ENCODE measurements at places on chromosomes 7 and 10.

DNA sequence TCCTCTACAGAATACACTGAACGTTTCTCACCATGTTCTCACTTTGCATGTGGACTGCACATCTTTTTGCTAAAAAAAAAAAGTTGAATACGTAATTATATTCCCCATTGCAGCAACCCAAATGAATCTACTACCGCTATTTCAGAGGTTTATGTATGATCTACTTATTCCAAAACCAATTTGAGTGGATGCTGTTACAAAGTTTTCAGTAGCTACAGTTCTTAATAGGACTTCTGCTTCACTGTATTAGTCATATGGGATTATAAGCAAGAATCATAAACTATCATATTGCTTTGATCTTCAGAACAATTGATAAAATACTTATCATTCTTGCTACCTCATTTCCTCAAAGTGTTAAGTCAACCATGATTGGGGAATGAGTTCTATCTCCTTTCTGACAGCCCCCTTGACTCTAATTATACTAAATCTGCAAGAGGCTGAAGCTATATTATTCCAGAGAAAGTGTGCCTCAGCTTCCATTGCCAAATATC lies 257.0 kb downstream of the PARD3 start:
- DNase-seq = no peak

DNA sequence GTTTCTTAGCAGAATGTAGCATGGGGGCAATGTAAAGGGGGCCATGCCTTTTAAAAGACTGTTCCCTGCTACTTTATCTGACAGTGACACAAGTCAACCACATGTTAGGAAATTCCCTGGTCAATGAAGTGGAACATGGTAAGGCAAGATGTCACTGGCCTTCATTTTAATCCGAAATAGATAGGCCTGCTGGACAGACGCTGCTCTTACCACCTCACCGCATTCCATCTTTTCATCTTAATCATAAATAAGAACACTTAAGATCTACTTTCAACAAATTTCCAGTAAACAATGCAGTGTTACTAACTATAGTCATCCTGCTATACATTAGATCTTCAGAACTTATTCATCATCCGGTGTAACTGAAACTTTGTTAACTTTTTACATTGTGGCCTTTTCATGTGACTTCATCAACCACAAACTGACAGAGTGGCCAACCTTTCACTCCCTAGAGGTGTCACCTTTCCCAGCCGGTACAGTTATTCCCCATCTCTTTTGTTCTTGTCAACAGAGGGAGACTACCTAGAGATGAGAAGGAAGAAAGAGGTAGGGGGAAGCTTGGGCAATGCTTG lies 15.6 kb downstream of the ASB4 start:
- DNase-seq = no peak

DNA sequence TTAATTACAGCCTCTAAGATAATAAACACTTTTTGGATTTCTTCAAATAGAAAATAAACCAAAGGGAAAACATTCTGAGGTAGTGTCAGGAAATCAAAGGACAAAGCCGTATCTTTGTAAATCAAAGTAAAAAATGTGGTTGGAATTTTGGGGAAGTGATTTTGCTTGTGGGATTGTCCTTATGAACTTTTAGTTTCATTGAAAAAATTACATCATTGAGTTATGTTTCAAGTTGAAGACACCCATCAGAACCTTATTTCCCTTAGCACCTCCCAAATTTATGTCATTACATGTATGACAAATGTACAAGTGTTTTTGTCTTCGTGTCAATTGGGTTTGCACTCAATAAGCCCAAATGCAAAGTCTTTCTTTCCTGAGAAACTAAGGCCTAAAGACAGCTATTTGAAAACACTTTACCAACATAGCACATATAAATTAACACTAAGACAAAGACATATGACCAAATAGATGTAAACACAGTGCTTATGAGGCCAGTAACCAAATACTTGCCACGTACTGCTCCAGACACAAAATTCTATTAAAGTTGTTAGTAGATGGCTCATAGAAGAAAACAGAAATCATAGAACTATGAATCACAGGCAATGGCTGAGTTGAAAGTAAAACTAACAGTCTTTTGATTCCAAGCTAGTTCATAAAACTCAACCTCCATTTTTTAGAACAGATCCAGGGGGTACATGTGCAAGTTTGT lies 26.9 kb upstream of the LAMB4 start:
- DNase-seq = no peak

DNA sequence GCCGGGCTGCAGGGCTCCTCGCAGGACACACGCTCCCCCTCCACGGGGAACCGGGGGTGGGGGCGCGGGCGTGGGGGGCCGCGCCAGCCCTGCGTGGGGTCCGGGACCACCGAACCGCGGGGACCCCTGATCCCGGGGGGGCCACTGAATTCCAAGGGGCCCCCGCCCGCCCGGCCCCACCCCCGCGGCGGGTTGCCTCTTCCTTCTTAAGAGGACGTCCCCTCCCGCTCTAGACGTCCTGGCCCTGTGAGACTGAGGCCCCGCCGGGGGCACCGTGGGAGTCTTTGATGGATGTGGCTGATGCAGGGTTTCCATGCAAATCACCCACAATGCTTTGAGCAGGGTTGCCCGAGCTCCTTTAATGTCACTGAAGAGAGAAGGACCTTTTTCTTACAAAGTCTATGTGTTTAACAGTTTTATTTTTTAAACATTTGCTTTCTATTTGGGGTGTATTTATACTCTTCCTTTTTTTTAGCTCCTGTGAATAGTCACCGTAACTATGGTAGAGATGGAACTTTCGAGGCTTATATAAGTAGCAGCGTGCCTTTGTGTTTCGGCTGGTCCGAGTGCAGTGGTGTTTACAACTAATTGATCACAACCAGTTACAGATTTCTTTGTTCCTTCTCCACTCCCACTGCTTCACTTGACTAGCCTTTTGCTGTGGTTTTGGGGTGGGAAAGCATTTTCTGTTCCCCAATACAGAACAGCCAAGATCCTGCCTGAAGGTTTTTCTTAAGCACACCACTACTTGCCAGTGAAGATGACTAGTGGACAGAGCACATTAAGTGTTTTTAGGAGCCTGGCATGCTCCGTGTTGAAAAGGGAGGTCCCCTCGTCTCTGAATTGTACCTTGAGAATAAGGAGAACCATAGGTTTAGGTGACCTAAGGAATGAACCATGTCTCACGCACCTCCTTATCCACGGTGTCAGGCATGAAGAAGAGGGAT lies 44.8 kb downstream of the PDIA4 start:
- peak; percentile 57 for DNase-seq

GRCh38 chr10:29163746-29164145 lies 125.1 kb upstream of the LYZL1 start:
- DNase-seq = no peak

DNA sequence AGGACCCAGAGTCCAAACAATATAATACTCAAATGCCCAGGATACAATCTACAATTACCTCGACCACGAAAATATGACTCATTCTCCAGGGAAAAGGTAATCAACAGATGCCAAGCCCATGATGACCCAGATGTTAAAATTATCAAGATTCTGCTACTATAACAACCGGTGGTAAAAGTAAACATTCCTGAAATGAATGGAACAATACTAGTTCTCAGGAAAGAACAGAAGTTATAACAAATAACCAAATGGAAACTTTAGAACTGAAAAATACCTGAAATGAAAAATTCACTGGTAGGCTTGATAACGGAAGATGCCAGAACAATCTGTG lies 34.1 kb upstream of the GUSB start:
- no peak for DNase-seq

DNA sequence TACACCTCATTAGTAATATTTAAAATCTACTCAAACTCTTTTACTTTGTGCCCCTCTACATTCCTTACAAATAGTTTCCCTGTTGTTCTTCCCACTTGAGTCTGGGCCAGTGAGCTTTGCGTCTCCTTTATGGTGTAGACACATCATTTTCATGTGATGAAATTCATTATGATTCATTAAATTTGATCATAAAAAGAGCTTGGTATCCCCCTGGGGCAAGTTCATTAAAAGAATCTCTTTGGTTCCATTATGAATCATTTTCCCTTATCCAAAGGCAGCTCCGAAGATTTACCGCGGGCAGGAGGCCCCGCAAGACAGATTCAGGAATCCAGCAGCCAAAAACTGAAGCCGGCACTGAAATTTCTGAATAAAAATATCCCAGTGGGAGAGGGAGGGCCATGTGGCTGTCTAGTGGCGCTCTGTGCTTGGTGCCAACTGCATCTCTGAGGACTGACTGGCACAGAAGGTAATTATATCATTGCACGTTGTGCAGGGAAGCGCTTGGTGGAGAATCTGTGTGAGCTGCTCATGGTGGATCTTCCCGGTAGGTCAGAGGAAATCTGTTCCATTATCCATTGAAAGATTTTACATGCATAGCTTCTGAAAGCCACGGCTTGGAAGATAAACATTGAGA lies 151.4 kb upstream of the PITRM1 start:
- DNase-seq = no peak

DNA sequence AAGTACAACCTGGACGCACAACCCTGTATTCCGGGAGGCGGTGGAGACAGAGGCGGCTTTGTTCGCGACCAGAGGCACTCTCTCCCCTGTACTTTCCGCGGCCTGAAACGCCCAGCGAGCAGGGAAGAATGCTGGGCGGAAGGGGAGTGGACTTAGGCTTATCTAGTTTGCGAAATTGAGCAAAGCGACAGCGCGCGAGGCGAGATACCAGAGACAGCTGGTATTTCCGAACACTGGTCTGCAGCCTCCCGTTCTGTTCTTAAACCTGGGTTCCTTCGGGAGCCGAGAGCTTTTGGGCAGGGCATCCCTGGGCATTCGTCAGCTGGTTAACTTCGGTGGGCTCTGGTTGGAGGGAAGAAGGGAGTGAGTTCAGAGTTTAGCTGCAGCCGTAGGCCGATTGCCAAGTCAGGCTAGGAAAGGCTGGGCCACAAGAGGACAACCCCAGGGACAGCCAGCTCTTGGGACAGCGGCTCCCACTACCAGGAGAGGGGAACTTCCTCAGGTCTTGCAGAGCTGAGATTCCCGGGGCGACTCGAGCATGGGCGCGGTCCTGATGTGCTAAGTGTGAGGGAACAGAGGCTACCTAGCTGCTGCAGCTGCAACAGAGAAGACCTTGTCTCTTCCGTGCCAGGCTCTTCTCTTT lies 3.9 kb downstream of the HMX3 start:
- no peak for DNase-seq

DNA sequence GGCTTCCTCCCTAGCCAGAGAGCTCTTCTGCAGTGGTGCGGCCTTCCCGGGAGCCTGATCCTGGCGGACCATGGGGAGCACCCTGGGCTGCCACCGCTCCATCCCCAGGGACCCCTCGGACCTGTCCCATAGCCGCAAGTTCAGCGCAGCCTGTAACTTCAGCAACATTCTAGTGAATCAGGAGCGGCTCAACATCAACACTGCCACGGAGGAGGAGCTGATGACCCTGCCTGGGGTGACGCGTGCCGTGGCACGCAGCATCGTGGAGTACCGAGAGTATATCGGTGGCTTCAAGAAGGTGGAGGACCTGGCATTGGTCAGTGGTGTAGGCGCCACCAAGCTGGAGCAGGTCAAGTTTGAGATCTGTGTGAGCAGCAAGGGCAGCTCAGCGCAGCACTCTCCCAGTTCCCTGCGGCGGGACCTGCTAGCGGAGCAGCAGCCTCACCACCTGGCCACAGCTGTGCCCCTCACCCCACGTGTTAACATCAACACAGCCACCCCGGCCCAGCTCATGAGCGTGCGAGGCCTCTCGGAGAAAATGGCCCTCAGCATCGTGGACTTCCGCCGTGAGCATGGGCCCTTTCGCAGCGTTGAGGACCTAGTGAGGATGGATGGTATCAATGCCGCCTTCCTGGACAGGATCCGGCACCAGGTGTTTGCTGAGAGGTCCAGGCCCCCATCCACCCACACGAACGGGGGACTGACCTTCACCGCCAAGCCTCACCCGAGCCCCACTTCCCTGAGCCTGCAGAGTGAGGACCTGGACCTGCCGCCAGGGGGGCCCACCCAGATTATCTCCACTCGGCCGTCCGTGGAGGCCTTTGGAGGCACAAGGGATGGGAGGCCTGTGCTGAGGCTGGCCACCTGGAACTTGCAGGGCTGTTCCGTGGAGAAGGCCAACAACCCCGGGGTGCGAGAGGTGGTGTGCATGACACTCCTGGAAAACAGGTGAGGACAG lies 1.5 kb downstream of the EEPD1 start:
- DNase-seq = no peak

- no peak for DNase-seq
These were observed 35.8 kb downstream of the RBM17 start for GRCh38 chr10:6124666-6125065.

DNA sequence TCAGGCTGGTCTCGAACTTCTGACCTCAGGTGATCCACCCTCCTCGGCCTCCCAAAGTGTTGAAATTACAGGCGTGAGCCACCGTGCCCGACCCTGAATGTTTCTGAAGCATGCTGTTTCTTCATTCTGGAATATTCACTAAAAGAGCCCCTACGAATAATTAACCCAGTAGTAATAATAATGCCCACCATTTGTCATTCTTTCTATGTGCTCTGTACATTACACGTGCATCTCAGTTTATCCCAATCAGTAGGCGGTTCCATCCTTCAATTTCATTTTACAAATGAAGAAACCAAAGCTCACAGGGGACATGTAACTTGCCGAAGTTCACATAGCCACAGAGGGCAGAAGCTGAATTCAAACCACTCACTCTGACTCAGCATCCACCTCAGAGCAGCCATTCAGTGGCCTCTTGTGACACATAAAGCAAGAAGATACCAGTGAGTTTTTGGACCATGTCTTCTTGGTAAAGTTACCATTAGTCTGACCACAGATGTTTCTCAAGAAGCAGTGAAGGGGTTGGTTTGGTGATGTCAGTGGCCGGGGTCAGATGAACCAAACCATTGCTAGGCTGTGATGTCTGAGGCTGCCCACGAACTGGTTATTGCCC lies 71.9 kb upstream of the DUSP5 start:
- DNase-seq = peak; percentile 42

DNA sequence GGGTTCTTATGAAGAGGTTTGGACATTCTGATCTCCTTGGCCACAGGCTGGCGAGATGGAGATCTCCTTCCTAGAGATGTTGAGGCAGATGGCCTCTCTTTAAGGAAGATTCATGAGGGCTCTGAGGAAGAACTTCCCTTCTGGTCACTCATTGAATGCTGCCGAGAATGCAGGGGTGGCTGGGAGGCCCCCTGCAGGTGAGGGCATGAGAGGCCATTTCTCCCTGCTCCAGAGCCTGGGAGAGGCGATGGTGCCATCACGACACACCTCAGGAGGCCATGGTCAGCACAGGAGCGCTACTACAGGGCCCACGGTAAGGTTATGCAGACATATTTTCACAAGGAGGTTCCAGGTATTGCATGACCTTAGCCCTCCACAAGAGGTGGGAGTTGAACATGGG lies 40.2 kb downstream of the CXCL12 start:
- DNase-seq = no peak

DNA sequence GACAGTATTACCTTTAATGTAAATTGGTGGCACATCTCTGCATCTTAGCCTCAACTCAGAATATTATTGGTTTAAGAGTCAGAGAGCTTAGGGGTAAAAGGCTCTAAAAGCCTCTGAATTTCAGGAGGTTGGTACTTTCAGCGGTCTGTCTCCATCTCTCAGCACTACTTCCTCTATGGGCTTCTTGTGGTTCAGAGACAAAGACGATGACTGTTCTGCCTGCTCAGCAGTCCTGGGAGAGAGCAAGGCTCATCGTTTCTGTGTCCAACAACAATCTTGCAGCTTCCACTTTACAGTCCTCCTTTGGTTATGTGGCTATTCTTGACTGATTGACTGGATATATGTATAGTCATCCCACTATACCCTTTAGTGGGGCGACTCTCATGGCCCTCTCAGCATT lies 394.7 kb downstream of the AUTS2 start:
- DNase-seq = no peak

GRCh38 chr10:35210961-35211360 lies 84.3 kb downstream of the CREM start:
- DNase-seq = no peak

Measured in activated CD4-positive, alpha-beta T cell treated with anti-CD3 and anti-CD28 coated beads, Interleukin-2, amount 50 U/mL, for 24 hours (primary cell).